ENCODE measurements at places on chromosomes 16 and 17. TPM values are rescaled to one million over a fixed set of nuclear protein-coding genes. Genes with fewer than 3 reads are reported as not detected.
A peak's percentile ranks its signal among the peaks of the same experiment; 100 is the strongest.

- DNase-seq = peak; percentile 44
Observed at GRCh38 chr16:48384520-48385252, 527 bp downstream of the SIAH1 start.

DNA sequence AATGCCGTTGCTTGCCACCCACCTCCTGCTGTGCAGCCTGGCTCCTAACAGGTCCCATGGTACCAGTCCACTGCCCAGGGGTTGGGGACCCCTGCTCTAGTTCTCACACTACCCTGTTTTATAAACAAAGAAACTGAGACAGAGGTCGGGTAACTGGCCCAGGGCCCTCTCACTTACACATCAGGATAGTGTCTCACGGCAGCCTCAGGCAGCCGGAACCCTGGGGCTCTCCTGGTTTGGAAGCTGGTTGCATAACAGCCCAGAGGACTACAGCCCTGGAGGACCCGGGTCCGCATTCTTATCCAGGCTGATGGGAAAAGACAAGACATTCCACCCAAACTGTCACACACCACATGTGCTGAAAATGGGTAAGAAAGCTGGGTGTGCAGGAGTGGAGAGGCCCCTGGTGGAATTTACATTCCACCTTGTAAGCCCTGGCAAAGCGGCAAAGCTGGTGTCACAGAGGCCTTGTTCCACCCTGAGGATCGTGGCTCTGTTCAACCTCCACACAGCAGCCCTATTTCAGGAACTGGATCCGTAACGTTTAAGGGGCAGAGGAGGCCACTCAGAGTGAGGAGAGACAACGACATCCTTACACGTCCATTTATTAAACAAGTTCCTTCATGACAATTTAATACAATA is 9.8 kb downstream of the CMTM3 start:
- DNase-seq = no peak

KRTAP2-1 gene
- not detected for total RNA-seq

SLFN12L gene
- total RNA-seq = 2.3 TPM

CSH2 gene
- not detected for total RNA-seq

Measured in uterus (tissue), 4 donors.